ENCODE measurements at places on chromosomes 16 and 17.
A peak's percentile ranks its signal among the peaks of the same experiment; 100 is the strongest.

DNA sequence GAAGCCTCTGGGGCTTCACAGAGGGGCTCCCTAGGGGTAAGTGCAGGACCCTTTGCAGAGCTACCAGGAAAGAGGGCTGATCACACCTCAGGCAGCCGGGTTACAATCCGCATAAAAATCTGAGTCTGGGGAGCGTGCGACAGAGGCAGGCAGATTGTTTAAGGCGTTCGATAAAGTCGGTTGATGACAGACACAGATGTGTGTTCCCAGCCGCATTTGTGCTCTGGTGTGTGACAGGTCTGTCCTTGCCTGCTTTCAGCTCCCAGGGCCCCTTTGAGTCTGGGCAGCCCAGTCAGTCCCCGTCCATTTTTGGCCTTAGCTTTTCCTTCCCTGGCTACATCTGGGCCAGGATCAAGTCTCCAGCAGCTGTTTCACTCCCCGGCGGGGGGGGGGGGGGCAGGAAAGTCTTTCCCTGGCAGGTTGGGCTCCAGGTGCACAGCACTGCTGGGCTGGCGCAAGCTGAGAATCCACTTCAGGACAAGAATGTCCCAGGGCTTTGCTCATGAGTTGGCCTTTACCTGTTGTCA, 1.3 kb upstream of the ZACN start:
- no peak overlapping the region for H3K4me3 ChIP-seq
- H3K27me3 ChIP-seq = peaks cover 28% of the 10 kb centered on the region
- DNase-seq = no peak
- no peaks in the 10 kb centered on the region for H3K36me3 ChIP-seq

GRCh38 chr17:66711881-66712321, 123.0 kb upstream of the CACNG5 start:
- H3K4me3 ChIP-seq = no peak overlapping the region
- H3K36me3 ChIP-seq = no peaks in the 10 kb centered on the region
- H3K27me3 ChIP-seq = no peaks in the 10 kb centered on the region
- H3K4me1 ChIP-seq = peaks cover 12% of the 10 kb centered on the region

DNA sequence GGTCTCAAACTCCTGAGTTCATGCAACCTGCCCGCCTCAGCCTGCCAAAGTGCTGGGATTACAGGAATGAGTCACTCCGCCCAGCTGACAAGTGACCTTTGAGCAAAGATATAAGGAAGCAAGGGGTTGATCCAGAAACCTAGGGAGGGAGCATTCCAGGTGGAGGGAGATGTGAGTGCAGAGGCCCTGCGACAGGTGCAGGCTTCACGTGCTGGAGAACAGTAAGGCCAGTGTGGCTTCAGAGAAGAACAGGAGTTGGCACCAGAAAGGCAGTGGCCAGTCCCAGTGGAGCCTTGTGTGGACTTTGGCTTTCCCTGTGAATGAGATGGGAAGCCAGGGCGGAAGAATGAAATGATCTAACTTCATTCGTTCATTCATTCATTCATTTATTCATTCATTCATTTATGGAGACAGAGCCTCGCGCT, 73.6 kb upstream of the HAS3 start:
- no peaks in the 10 kb centered on the region for H3K4me1 ChIP-seq
- no peak for DNase-seq
- no peak overlapping the region for H3K4me3 ChIP-seq
- no peak overlapping the region for H3K27ac ChIP-seq

DNA sequence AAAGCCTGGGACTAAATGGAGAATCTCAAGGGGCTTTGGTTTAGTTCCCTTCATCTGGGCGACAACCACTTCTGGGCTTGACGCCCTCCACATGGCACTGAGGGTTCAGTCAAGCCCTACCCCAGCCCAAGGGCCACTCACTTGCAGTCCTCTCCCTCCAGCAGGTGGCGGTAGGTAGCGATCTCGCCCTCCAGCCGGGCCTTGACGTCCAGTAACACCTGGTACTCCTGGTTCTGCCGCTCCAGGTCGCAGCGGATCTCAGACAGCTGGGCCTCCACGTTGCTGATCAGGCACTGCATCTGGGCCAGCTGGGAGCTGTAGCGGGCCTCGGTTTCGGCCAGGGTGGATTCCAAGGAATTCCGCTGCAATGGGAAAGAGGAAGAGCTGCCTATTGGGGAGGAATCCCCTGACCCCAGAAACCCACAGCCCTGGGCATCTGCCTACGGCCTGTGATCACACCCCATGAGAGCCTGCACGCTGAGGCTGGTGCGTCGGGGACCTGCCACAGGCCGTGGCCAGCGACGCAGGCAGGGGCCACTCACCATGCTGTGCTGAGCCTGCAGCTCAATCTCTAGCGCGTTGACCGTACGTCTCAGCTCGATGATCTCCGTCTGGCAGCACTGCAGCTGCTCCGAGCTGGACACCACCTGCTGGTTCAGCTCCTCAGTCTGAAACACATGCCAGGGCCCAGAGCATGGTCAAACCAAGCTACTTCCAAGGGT, 2.7 kb downstream of the KRT36 start:
- DNase-seq = no peak
- no peaks in the 10 kb centered on the region for H3K36me3 ChIP-seq
- no peak overlapping the region for H3K4me3 ChIP-seq
- no peak overlapping the region for H3K27ac ChIP-seq
- H3K4me1 ChIP-seq = peaks cover 11% of the 10 kb centered on the region

- H3K27ac ChIP-seq = no peak within 1 kb of the TSS
- DNase-seq = peak; percentile 64
- H3K4me3 ChIP-seq = peak within 1 kb of the TSS; percentile 75
- H3K4me1 ChIP-seq = peaks cover 14% of the 10 kb centered on the region
- H3K36me3 ChIP-seq = no peaks in the 10 kb centered on the region
Measured at GRCh38 chr17:78186692-78187595, at the start of the genes AFMID and TK1. Gene AFMID (plus strand): TSS chr17:78187362. CDS start chr17:78187371, 9 bp downstream. Gene TK1 (minus strand): TSS chr17:78187052. CDS start chr17:78186994, 58 bp downstream.

GRCh38 chr17:66753126-66753920, 81.6 kb upstream of the CACNG5 start:
- H3K4me1 ChIP-seq = no peaks in the 10 kb centered on the region
- no peak overlapping the region for H3K27ac ChIP-seq
- no peaks in the 10 kb centered on the region for H3K27me3 ChIP-seq
- no peak overlapping the region for H3K4me3 ChIP-seq

- no peak for DNase-seq
- no peaks in the 10 kb centered on the region for H3K36me3 ChIP-seq
- no peaks in the 10 kb centered on the region for H3K27me3 ChIP-seq
- no peaks in the 10 kb centered on the region for H3K4me1 ChIP-seq
- H3K4me3 ChIP-seq = no peak overlapping the region
Measured at GRCh38 chr17:28963841-28964240, 12.5 kb upstream of the PHF12 start.

DNA sequence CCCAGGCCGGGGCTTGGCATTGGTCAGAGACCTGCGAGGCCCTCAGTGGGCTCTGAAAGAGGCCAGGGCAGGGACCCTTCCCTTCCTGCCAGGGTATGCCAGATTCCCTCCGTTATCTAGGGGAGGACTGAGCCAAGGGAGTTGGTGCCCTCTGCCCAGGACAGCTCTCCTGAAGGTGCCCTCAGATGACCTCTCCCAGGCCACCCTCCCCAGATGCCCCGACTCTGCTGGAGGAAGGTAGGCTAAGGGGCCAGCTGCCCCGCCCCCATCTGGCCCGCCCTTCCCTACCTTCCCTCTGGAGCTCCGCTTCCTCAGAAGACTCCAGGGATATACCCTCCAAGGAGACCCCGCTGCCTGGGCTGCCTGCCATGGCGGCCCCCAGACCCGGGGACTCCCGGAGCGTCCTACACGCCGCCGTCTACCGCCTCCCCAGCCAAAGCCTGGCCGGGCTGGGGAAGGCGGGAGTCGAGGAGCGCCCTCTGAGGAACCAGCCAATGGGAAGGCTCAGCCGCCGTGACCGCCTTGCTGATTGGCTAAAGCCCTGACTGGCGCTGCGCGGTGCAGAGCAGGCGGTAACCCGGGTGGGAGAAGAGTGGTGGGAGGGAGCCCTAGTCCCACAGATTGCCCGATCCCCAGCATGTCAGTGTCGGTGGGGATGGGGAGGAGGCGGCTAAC, 7.0 kb downstream of the MPP2 start:
- H3K36me3 ChIP-seq = no peaks in the 10 kb centered on the region
- H3K27me3 ChIP-seq = peaks cover 3% of the 10 kb centered on the region
- H3K27ac ChIP-seq = no peak overlapping the region
- peak; percentile 80 for DNase-seq

- no peak for DNase-seq
- H3K27ac ChIP-seq = no peak overlapping the region
- H3K36me3 ChIP-seq = no peaks in the 10 kb centered on the region
- H3K4me1 ChIP-seq = no peaks in the 10 kb centered on the region
Measured at GRCh38 chr17:68909066-68909465, 46.1 kb downstream of the ABCA8 start.

DNA sequence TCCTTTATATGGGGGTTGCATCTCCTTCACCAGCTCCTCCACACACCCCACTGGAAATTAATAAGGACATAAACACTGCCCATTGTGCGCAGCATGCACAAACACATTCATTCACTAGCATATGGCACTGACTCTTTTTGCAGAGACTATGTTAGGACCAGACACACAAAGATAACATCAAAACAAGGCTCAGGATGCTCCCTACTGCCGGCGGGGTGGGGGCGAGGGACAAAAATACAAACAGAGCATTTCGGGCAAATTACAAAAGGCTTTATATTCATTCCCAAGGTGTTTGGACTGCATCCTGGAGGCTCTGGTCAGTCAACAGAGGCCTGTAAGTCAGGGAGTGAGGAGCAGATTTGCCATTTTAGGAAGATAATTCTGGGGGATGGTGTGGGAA, 299.7 kb downstream of the SLC39A11 start:
- H3K4me1 ChIP-seq = no peaks in the 10 kb centered on the region
- H3K27ac ChIP-seq = no peak overlapping the region
- no peaks in the 10 kb centered on the region for H3K27me3 ChIP-seq
- no peak for DNase-seq

DNA sequence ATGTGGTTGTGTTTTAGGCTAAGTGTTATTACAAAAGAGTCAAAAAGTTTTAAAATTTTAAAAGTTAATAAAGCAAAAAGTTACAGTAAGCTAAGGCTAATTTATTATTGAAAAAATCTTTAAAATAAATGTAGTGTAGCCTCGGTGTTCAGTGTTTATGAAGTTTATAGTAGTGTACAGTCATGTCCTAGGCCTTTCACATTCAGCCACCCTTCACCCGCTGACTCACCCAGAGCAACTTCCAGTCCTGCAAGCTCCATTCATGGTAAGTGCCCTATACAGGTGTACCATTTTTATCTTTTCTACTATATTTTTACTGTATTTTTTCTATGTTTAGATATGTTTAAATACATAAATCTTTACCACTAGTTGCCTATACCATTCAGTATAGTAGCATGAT, 98.5 kb upstream of the RPRML start:
- no peaks in the 10 kb centered on the region for H3K27me3 ChIP-seq
- no peak overlapping the region for H3K27ac ChIP-seq
- H3K4me3 ChIP-seq = no peak overlapping the region

DNA sequence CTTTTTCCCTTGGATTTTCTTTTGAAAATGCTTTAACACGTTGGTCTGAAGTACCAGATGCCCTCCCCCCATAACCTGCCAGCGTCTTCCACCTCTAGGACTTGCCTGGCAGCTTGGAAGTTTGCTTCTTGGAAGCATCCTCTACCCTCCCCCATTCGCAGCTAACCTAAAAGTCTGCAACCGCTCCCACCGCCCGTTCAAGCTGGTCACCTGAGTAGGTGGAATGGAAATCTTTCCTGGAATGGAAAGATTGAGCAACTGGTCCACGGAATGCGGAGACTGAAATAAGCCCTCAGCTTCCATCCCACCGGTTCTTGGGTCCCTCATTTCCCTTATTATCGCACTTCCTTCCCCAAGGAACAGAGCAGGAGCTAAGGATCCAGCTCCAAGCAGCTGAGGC, 31.4 kb downstream of the HS3ST3B1 start:
- peaks cover 98% of the 10 kb centered on the region for H3K4me1 ChIP-seq
- H3K27me3 ChIP-seq = no peaks in the 10 kb centered on the region
- no peaks in the 10 kb centered on the region for H3K36me3 ChIP-seq
- no peak for DNase-seq

DNA sequence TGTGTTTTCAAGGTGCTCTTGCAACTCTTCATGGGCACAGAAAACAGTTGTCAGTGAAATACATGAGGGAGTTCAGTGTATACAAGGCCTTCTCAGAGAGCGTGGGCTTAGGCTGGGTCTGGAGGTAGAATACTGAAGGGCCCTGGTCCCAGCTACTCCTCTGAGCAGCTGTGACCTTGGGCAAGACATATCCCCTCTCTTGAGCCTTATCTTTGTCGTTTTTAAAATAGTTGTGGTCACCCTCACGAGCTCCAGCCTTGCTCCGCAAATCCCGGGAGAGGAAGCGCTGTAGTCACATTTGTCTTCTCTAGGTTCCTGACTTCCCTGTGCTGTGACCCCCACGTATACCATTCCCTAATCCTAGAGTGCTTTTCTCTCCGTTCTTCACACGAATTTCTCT, 3.6 kb downstream of the ZNRF1 start:
- H3K4me1 ChIP-seq = peaks cover 21% of the 10 kb centered on the region
- no peak for DNase-seq
- no peaks in the 10 kb centered on the region for H3K27me3 ChIP-seq
- no peak overlapping the region for H3K27ac ChIP-seq
- H3K4me3 ChIP-seq = no peak overlapping the region
- no peaks in the 10 kb centered on the region for H3K36me3 ChIP-seq

DNA sequence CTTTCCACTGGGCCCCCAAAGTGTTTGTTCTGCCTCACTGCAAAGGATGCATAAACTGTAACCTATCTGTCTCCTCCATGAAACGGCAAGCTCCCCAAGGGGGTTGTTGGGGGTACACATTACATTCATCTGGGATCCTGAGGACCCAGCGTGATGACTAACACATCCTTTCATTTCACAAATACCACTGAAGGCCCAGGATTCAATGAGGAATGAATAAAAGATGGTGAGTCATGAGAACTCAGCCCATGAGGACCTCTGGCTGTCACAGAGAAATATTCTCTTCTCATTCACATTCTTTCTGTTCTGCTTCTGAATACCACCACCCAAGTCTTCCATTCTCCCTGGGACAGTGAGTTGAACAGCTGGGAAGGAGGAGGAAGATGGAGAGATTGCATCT, 149.8 kb downstream of the RBFOX3 start:
- H3K36me3 ChIP-seq = no peaks in the 10 kb centered on the region
- no peak overlapping the region for H3K27ac ChIP-seq
- no peaks in the 10 kb centered on the region for H3K27me3 ChIP-seq
- H3K4me3 ChIP-seq = no peak overlapping the region

DNA sequence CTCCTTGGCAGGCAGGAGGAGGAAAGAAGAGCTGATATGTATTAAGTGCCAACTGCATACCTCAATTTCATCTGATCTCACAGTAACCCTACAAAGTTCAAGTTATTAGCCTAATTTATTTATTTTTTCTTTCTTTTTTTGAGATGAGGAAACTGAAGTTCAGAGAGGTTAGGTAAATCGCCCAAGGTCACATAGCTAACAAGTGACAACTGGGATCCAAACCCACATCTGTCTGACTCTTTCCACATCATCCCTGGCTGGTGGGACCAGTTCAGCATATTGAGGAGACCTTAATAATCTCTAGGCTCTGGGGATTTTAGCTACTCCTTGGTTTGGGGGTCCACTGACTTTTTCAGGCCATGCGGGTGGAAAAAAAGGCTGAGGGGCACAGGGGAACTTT, 60.9 kb downstream of the CYB5B start:
- DNase-seq = no peak
- no peaks in the 10 kb centered on the region for H3K4me1 ChIP-seq
- H3K4me3 ChIP-seq = no peak overlapping the region
- no peak overlapping the region for H3K27ac ChIP-seq

Data from CD4-positive, alpha-beta memory T cell (primary cell).